ENCODE measurements at places on chromosomes 2 and 18.

DNA sequence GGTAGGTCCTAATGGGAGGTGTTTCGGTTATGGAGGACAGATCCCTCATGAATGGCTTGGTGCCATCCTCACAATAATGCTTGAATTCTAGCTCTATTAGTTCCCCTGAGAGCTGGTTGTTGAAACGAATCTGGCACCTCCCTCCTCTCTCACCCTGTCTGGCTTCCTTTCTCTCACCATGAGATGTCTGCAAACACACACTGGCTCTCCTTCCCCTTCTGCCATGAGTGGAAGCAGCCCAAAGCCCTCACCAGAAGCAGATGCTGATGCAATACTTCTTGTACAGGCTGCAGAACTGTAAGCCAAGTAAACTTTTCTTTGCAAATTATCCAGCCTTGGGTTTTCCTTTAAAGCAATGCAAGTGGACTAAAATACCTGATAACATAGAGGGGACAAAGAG, 86.6 kb downstream of the RND3 start:
- DNase-seq: no peak

DNA sequence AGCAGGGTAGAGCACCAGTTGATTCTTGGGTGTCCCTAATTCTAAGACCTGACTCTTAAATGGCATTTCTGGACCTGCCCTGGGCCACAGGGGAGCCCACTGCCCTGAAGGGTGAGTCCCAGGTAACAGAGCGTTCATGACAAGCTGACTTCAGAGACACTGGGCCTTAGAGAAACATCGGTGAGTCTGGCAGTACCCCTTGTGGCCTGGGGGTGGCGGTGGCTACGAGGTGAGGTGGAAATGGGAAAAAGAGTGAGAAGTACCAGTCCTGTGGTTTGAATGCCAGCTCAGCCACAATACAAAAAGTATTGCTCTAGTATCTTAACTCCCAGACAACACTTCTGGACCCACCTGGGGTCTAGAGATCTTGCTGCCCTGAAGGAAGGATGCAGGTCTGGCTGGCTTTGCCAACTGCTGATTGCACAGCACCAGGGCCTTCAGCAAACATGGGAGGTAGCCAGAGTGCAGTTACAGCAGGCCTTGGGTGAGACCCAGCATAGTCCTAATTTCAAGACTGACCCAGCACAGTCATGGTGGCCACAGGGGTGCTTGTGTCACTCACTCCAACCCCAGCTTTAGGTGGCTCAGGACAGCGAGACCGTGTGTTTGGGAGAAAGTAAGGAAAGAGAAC, 44.5 kb downstream of the USP34 start:
- peak; percentile 73 for DNase-seq

- DNase-seq: no peak
These were observed 60.1 kb upstream of the TNFRSF11A start for GRCh38 chr18:62264984-62265383.

- no peak for DNase-seq
These were observed 564.4 kb upstream of the LINC00305 start for GRCh38 chr18:64713284-64713683.

DNA sequence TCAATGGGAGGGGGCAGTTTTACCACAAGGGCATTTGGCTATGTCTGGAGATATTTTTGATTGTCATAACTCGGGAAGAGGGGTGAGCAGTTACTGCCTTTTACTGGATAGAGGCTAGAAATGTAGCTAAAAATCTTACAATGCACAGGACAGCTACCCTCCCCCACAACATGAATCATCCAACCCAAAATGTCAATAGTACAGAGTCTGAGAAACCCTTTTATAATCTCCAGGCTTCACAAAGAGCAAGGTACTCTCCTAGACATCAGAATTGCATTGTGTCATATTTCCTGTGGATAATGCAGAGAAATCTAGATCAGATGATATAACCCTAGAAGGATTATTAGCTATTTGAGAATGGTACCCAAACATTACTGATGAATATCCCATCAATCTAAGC, 277.1 kb upstream of the NRP2 start:
- no peak for DNase-seq

DNA sequence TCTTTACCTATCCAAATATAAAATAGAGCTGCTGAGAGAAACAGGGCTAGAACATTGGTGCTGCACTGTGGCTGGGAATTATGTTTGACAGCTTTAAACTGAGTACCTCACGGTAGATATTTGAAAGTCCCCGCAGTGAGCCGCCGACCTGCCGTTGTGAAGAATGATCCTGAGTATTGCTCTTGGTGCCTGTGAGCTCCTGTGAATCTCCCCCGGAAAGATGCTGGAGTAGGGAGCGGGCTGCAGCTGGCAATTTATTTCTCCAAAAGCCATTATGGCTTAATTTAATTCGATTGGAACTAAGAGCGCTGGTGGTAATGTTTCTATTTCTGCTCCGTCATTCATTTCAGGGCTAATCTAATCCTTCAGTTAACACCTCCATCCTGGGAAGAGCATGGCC, 129.4 kb upstream of the TPO start:
- DNase-seq: no peak

GRCh38 chr2:238433941-238434845, 7.5 kb downstream of the ASB1 start:
- no peak for DNase-seq

DNA sequence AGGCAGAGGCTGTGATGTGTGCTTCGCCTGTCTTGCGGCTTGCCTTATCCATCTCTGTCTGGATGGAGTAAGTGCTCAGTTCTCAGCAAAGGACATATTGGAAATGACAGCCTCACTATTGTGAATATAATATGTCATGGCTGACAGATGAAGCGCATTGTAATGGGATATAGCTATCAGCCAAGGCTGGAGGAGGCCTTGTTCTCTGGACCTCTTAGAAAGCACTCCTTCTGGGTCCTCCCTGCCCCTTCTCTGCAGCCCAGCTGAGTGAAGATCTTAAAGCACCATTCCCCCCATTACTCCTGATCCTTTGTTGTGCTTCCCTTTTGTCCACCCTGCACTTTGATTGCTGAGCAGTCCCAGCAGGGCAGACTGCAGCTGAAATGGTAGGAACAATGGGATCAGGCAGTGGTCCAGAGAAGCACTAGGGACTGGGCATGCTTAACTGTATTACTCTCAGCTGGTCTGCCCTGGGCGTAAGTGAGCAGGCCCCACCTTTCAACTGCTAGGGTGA, 265.3 kb downstream of the SETBP1 start:
- no peak for DNase-seq

DNA sequence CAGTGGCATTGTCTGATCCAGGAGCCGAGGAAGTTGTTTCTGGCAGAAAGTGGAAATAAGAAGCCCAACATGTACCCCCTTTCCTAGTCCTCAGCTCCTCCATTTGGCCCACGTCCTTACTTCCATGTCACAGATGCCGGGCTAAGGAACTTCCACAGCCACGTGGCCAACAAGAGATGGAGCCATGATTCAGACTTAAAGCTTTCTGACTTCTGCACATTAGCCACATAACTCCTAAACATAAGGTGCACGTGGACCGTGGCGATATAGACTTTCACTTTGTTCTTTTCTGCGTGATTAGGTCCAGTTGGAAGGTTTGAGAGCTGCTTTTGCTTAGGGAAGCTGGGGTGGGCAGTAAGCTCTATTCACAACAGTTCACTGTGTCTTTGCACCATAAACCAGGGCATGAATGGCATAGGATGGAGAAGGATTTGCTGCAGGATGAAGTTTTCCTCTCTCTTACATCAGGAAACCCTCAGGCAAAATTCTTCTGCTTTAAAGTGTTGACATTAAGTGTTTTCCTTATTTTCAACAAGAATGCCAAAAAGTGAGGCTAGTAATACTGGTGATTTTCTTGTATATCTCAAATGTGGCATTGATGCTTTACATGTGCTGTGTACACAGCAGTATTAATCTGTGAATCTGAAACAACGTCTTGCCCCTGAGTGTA, 61.2 kb upstream of the RBM44 start:
- DNase-seq: no peak

GRCh38 chr18:32299484-32299883, 109.6 kb downstream of the MEP1B start:
- no peak for DNase-seq
